Stimulated activated CD8-positive, alpha-beta memory T cell treated with anti-CD3 and anti-CD28 coated beads, Interleukin-4, amount 100 ng/mL, for 4 hours (primary cell): ENCODE measurements at places on chromosomes 7 and 10.

DNA sequence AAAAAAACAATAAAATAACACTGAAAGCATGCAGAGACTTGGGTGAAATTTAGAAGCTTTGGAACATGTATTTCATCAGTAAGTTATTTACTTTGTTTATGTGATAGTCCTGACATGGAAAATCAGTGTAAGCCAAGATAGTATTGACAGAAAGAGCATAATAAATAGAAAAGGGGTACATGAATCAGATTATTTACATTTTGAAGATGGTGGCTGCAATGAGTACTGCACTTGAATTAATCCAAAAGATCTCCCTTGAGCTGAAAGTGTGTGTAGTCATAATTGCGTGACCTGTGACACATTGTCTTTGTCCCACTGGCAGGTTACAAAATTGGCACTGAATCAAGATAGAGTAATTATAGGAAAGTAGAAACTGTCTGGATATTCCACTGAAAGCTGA, 562.9 kb downstream of the GFRA1 start:
- no peak for DNase-seq

- DNase-seq = no peak
Observed at GRCh38 chr7:28773423-28774145, 184.5 kb downstream of the TRIL start.

DNA sequence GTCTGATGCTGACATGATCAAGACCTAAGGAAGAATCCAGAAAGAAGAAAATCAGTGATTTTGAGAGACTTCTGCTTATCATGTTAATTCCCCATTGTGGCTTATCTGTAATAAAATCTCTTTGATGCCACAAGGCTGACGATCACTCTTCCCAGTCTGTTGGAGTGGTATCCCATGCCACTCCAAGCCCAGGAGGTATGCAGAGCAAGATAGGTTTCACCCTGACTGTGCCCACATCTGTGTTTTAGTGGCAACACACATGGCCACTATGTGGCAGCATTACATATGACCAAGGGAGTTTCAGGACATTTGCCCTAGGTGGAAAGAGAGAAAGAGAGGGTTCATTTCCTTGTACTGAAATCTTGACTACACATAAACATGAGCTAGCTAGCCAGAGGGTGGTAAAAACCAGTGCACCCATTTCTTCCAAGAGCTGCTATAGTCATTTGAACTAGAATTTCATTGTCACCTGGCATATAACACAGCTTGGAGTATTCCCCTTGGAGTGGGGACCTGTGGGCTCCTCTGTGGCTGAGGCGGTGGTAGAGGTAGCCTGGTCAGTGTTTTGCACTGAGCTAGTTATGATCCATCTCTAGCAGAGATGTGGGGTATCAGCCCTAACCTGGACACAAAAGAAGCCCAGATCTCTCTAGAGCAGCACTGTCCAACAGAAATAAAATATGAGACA, 20.8 kb downstream of the LAMB4 start:
- DNase-seq = no peak

GRCh38 chr10:30231071-30231652, 117.9 kb downstream of the MTPAP start:
- no peak for DNase-seq

DNA sequence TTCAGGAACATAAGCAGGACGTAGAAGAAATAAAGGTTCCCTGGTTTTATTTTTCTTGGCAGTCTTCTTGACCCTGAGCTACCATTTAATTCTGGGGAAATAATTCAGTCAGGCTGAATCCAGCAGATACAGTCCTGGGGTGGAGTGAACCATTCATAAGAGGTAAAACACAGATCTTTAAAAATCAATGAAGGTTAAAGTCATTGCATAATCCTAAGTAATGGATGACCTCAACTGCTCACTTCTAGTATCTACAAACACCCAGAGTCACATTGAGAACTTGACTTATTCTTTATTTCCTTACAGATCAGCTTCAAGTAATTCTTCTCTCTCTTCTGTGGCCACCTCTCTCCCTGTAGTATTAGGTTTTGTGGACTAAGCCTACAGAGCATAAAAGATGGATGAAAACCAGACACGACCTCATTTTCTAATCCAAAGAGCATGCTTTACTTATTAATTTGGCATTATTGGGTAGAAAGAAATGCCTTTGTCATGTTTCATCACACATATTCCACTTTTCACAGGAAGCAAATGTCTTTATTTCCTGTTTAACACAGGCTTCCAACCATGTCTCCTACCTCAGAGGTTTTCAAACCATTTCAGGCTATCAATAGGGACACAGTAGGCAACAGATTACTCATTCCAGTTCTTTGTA, 182.3 kb upstream of the IMMP2L start:
- no peak for DNase-seq

GRCh38 chr10:103888113-103888841, 29.7 kb downstream of the STN1 start:
- no peak for DNase-seq

GRCh38 chr7:112009081-112009480, 197.1 kb downstream of the DOCK4 start:
- DNase-seq = no peak

- DNase-seq = no peak
Observed at GRCh38 chr10:114825513-114826253, 4.1 kb downstream of the FHIP2A start.
